ENCODE measurements at places on chromosomes 5 and 9.

- DNase-seq = no peak
Observed at GRCh38 chr5:150609843-150610584, 30.4 kb upstream of the SYNPO start.

DNA sequence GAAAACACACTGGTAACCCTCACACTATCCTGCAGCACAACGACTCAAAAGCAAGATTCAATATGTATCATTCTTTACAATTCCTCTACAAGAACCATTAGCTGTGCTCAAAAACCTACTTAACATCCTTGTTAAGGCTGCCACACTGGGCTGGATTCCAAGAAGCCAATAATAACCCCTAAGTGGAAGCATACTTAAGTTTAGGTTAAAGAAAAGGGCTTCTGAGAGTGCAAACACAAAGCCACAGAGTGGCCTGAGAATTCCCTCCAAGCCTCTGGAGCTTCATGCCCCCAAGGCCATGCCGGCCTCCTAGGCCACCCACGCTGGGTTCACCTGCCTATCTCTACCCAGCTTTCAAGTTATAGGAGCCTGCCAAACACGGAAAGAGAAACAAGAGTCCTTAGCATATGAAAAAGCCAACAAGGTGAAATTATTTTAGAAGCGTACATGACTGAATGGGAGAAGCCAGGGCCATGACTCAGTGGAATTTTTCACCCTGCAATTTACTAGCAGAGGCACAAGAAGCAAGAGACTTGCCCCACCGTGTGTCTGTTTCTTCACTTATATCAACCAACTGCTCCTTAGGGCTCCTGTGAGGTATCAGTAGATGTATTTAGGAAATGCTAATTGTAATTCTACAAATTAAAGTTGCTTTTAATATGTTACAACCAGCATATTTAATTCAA, 293.0 kb downstream of the SPOCK1 start:
- no peak for DNase-seq

- no peak for DNase-seq
Observed at GRCh38 chr5:97049175-97049574, 93.2 kb downstream of the LIX1 start.

DNA sequence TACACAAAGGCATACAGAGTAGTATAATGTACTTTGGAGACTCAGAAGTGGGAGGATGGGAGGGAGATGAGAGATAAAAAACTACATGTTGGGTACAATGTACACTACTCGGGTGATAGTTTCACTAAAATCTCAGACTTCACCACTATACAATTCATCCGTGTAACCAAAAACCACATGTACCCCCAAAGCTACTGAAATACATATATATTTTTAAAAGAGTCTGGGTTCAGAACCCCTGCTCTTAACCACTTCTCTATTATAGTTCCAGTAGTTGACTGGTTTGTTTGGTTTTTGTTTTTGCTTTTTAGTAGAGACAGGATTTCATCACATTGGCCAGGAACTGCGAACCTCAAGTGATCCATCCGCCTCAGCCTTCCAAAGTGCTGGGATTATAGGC, 22.6 kb downstream of the SGTB start:
- no peak for DNase-seq

- DNase-seq = no peak
Observed at GRCh38 chr5:176853151-176853778, 42.9 kb downstream of the UNC5A start.

GRCh38 chr9:123749580-123750202, 180.2 kb downstream of the DENND1A start:
- no peak for DNase-seq

DNA sequence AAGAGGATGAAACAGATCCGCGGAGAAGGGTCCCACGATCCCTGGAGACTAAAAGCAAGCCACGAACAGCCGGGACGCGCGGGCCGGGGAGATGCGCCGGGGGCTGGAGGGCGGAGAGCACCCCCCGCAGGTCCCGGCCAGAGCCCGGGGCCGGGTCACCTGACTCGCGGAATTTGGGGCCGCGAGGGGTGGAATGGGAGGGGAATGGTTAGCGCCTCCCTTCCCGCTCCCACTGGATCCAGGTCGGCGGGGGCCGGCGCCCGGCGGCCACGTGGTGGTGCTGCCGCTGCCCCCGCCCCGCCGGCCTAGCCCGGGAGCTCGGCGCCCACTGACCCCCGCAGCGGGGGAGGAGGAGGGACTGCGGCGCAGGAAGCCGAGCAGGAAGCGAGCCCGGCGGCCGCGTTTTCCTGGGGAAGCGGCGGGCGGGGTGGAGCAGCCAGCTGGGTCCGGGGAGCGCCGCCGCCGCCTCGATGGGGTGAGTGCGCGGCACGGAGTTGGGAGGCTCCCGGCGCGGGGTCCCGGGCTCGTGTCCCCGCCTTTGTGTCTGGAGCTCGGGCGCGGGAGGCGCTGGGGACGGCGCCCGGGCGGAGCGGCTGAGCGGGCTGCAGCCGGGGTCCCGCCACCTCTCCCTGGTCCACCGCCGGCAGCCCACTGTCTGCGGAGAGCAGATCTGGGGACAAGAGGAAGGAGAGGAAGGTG, at the start of gene RAI14:
Gene RAI14, plus strand, starts transcription at position 328 of the 699 bp plus-strand sequence. CDS start 30,592 bp downstream, outside the sequence.
- DNase-seq = peak; percentile 0

- DNase-seq = no peak
Observed at GRCh38 chr5:117812861-117813260, 1175.5 kb downstream of the DTWD2 start.

- no peak for DNase-seq
Observed at GRCh38 chr5:91038180-91038808, 344.8 kb downstream of the ARRDC3 start.

GRCh38 chr9:73844135-73844534, 653.0 kb upstream of the RORB start:
- DNase-seq = no peak

DNA sequence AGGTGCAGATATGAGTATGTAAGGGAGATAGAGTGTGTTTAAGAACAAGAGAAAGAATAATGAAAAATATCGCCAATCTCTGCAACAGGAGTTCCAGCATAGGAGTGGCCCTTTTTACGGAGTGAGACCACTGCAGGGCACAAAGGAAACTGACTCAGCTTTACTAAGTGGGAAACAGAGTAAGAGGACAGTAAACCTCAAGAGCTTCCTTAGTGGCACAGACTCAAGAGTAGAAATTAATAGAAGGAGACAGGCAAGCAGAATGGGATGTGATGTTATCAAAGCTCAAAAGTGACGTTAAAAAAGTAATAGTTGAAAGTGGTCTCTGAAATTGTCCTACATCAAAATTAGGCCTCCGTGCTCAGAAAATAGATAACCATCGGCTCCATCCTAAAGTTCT, 2.1 kb upstream of the SH3RF2 start:
- no peak for DNase-seq

GRCh38 chr9:18545636-18546360, 71.8 kb downstream of the ADAMTSL1 start:
- no peak for DNase-seq

GRCh38 chr5:153970496-153970895, 68.2 kb downstream of the FAM114A2 start:
- no peak for DNase-seq

- no peak for DNase-seq
Observed at GRCh38 chr9:76573905-76574760, 115.2 kb downstream of the GCNT1 start.

- no peak for DNase-seq
Observed at GRCh38 chr5:137118629-137119028, 380.5 kb downstream of the SPOCK1 start.

DNA sequence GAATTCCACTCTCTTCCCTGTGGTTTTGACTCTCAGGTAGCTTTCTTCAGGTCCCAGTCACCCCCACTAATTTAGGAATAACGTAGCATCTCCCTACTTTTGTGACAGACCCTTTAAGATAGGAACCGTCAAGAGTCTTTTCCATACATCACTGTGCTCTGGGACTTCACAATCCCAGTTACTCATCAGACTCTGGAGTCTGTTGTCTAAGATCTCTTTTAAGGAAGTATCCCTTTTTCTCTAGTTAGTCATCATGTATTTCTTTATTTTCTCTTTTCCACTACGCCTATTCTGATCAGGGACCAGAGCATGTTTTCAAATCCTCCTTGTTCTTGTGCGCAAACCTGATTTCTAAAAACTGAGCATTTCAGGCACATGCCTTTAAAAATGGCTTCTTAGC, 143.0 kb downstream of the GOLPH3 start:
- DNase-seq = no peak

DNA sequence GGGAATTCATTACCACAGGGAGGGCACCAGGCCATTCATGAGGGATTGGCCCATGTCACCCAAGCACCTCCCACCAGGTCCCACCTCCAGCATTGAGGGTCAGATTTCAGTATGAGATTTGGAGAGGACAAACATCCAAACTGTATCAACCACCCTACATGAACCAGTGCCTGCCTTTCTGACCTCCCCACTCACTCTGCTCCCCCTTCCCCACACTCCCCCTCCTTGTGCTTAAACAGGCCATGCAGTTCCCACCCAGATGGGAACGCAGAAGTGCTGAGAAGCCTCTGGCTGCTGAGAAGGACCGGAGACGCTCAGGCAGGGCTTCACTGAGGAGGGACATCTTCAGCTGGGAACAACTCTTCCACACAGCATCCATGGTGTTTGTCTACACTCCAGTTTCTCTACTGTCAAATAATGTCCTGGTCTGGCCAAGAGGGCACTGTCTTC, 30.0 kb upstream of the ADAMTS2 start:
- no peak for DNase-seq

DNA sequence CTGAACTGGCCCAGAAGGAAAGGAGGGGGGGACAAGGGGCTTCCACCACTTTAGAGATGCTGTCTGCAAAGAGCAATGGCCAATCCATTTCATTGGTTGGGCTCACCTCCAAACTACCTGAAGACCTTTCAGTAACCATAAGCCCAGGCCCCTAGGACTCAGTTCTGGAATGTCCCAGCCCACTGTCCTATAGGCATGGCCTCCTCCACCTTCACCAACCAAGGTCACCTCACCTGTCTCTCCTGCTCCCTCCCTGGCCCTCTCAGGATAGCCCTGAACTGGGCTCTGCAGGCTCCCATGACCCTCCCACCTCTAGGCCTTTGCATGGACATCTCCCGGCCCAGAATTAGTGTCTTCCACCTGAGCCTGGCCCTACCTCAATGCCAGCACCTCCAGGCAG, 22.4 kb downstream of the S1PR3 start:
- no peak for DNase-seq

GRCh38 chr5:77636641-77637169, 1.8 kb downstream of the OTP start:
- DNase-seq = no peak

DNA sequence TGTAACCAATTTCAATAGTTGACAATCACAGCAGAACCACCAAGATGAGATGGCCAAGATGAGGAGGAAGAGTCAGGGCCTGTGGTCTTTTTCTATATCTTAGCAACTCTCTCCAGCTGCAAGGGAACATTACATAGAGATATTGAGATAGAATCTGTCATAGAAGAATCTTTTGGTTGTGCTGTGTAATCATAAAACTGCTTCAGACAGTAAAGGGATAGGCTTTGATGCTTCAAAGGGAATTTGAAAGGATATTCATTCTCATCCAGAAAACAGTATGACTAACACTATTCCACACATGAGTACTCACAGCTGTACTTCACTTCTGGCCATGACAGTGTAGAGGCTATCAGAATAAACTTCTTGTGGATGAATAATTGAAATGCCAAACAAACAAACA, 145.9 kb downstream of the YIPF5 start:
- DNase-seq = no peak

GRCh38 chr5:72515211-72515610, 8.0 kb upstream of the ZNF366 start:
- DNase-seq = no peak

GRCh38 chr5:171080186-171080938, 218.5 kb downstream of the RANBP17 start:
- no peak for DNase-seq

- DNase-seq = no peak
Observed at GRCh38 chr9:24036459-24036858, 210.4 kb upstream of the ELAVL2 start.

- no peak for DNase-seq
Observed at GRCh38 chr5:7251132-7251531, 144.8 kb upstream of the ADCY2 start.

DNA sequence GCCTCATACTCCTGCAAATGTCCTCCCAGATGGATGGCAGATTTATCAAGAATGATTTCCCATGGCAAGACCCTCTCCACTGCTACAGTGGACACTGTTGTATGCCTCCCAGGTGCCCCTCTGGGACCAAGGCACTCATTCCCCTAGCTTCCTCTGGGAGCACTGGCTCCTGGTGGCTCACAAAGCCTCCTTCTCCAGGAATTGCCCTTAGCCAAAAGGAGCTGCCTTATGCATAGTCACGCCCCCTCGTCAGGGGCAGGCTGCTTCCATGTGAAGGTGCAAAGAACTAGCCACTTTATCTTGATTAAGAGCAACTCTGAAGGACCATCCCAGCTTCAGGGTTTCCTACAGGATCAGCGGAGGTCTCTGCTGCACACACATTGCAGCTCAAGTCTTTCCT, 358.1 kb downstream of the CDK5RAP2 start:
- DNase-seq = no peak

DNA sequence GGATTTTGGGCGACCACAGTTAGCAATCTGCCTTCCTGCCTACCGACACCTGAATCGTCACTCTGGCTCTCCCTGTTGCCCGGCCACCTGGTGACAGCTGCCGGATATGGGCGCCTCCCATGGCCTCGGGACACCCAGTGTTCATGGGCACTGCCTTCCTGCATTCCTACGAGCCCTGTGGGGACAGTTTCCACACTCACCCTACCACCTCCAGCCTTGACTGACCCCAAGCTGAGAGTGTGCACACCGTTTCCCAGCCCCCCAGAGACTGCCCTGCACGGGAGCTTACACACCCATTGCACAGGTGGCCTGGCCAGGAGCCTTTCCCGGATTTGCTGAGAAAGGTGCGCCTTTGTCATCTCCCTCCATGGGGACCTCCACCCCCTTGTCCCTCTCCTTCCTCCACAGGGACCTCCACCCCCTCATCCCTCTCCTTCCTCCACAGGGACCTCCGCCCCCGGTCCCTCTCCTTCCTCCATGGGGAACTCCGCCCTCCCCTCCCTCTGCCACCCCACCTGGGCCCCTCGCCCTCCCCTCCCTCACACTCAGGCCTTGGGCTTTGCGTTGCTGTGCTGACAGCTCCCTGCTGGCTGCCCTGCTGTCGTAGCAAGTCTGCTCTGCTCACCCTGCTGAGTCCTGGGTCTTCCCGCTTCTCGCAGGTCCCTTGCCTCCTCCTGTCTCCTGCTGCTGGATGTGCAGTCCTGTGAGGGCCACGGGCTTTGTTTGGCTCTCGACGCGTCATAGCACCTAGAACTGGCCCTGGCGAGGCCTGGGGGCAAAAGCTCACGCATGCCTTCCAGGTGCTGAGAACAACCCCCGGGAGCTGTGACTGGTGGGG, 48.4 kb downstream of the MRPL36 start:
- no peak for DNase-seq

DNA sequence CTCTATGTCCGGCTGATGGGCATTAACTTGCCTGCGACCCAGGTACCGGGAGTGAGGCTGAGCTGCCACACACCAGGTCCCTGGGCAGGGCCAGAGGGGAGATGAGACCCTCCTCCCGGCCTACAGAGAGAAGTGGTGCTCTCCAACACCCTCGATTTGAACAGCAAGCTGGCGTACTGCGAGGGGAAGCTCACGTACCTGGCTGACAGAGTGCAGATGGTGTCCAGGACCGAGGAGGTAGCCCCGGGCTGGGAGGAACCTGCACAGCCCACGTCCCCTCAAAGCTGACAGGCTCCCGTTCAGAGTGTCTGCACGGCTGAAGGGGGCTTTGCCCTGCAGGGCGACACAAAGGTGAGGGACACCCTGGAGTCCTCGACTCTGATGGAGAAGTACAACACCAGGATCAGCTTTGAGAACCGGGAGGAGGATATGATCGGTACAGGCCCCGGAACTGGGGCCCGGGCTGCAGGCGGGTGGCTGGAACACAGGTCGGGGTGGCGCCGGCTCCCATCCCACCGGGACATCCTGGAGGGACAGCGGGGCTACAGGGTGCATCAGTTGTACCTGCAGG, 1.0 kb upstream of the RABL6 start:
- DNase-seq = no peak

- no peak for DNase-seq
Observed at GRCh38 chr9:15286161-15286821, 20.7 kb downstream of the TTC39B start.

Data from activated T-cell treated with anti-CD3 and anti-CD28 coated beads for 1 hour (primary cell).